ENCODE measurements at places on chromosomes 5 and 9. TPM values are rescaled to one million over a fixed set of nuclear protein-coding genes. Genes with fewer than 3 reads are reported as not detected.

GRCh38 chr9:77977210-77977611 lies 54.4 kb downstream of the GNAQ start:
- no peaks in the 10 kb centered on the region for H3K27me3 ChIP-seq
- DNase-seq, result peak; percentile 68

GRCh38 chr5:111863801-111864200 lies 106.8 kb upstream of the NREP start:
- DNase-seq, result no peak
- no peak overlapping the region for H3K4me3 ChIP-seq
- no peaks in the 10 kb centered on the region for H3K27me3 ChIP-seq
- H3K36me3 ChIP-seq, result no peaks in the 10 kb centered on the region
- no peak overlapping the region for H3K27ac ChIP-seq

GRCh38 chr9:114017741-114018715 lies 60.1 kb downstream of the AMBP start:
- H3K4me3 ChIP-seq, result no peak overlapping the region
- H3K36me3 ChIP-seq, result no peaks in the 10 kb centered on the region
- no peak for DNase-seq
- no peak overlapping the region for H3K27ac ChIP-seq
- H3K4me1 ChIP-seq, result no peaks in the 10 kb centered on the region

- no peak overlapping the region for H3K4me3 ChIP-seq
- H3K27ac ChIP-seq, result no peak overlapping the region
- H3K27me3 ChIP-seq, result peaks cover 6% of the 10 kb centered on the region
- no peak for DNase-seq
Measured at GRCh38 chr5:138095100-138095907, 11.5 kb downstream of the WNT8A start.

ACTL7A gene
- not detected for total RNA-seq

PCDHA1 gene
- not detected for total RNA-seq

NUTM2G gene
- total RNA-seq, result not detected

MAMDC2 gene
- total RNA-seq, result not detected

STK32A gene
- total RNA-seq, result not detected

FOXD4L3 gene
- total RNA-seq, result 0.14 TPM

BHMT2 gene
- not detected for total RNA-seq
